NCI-H1417 treated with DMSO at 0.1 percent for 48 hours (cell line): ENCODE measurements at places on chromosomes 2 and 18.

DNA sequence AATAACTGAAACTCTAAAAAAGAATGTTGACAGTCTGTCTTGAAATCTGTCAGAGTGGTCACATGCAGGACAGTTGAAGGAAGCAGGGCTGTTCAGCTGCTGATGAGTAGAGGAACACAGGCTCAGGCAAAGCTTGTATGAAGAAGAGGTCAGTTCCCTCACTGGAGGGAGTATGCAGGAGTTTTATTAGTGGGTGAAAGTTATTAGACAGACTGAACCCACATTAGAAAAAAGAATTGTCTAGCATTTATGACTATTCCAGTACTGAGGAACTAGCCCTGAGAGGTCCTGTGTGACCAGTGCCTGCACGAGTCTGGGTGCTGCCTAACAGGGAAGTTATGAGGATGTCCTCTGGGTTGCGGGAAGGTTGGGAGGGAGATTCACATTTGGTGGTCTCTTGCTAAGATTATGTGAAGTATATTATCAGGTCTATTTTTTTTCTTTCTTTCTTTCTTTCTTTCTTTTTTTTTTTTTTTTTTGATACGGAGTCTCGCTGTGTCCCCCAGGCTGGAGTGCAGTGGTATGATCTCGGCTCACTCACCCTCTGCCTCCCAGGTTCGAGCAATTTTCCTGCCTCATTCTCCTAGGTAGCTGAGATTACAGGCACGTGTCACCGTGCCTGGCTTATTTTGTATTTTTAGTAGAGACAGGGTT lies 9.6 kb downstream of the TET3 start:
- no peak for DNase-seq

- peak; percentile 29 for DNase-seq
These were observed 775 bp downstream of the SPRED2 start for GRCh38 chr2:65431421-65432226.

- DNase-seq, result no peak
These were observed 104.2 kb downstream of the AGAP1 start for GRCh38 chr2:235598026-235598425.

GRCh38 chr2:218047536-218048225 lies 21.4 kb upstream of the RUFY4 start:
- DNase-seq, result no peak

DNA sequence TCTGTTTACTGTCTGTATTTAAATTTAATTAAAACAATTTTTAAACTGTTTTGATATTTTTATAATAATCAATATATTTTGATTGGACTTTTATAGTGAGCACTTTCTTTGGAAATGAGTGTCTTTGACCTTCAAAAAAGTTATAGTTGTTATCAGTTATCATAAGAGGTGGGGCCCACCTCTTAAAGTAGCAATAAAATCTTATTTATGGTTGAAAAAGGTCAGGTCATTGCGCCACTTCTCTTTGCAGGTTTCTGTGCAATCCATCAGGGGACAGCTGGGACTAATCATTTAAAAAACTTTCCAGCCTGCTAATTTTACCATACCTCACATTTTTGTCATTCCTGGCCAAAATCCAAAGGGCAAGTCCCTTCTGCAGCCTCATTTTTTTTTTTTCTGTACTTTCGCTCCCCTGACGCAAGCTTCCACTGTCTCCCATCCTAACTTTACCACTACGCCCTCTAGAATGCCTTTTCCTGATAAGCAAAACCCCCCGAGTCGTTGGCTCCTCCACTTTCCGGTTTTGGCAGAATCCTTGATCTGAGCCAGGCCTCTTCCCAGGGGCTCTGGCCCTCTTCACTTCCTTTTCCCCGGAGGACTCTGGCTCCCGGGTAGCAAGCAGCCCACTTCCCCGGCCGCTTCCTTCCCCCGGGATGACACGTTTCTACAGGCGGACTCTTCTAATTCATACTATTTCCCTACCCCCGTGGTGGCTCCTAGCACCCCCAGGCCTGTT lies 1.1 kb upstream of the SEH1L start:
- no peak for DNase-seq

DNA sequence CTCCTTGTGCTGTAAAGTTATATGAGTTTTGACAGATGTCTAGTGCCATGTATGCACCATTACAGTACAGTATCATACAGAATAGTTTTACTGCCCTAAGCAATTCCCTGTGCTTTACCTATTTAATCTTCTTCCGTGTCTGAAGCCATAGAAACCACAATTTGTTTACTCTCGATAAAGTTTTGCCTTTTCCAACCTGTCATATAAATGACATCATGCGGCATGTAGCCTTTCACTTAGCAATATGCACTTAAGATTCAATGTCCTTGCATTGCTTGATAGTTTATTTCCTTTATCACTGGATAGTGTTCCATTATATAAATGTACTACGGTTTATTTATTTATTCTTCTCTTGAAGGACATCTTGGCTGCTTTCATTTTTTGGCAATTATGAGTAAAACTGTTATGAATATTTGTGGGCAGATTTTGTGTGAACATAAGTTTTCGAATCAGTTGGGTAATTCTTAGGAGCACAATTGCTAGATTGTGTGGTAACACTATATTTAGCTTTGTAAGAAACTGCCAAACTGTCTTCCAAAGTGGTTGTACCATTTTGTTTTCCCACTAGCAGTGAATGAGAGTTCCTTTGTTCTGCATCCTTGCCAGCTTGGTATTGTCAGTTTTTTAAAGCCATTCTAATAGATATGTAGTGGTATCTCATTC lies 136.8 kb upstream of the MAP3K20 start:
- no peak for DNase-seq

DNA sequence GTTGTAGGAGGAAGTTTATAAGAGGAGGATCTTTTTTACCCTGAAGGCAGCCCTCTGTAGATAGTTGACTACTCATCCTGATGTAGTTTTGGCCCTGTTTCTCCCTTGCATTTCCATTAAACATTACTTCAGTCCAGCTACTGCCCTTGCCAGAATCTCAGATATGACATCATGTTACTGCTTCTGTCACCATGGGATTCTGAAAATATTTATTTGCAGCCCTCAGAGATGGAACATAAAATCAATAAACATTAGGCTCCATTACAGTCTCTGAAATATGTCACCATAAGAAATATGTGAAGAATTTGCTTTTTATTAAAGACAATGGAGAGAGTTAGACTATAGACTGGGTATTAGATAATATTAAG lies 68.7 kb upstream of the STK39 start:
- no peak for DNase-seq
